Aorta (tissue), 5 donors: ENCODE measurements at places on chromosomes 4 and X. TPM values are rescaled to one million over a fixed set of nuclear protein-coding genes. Genes with fewer than 3 reads are reported as not detected.

DNA sequence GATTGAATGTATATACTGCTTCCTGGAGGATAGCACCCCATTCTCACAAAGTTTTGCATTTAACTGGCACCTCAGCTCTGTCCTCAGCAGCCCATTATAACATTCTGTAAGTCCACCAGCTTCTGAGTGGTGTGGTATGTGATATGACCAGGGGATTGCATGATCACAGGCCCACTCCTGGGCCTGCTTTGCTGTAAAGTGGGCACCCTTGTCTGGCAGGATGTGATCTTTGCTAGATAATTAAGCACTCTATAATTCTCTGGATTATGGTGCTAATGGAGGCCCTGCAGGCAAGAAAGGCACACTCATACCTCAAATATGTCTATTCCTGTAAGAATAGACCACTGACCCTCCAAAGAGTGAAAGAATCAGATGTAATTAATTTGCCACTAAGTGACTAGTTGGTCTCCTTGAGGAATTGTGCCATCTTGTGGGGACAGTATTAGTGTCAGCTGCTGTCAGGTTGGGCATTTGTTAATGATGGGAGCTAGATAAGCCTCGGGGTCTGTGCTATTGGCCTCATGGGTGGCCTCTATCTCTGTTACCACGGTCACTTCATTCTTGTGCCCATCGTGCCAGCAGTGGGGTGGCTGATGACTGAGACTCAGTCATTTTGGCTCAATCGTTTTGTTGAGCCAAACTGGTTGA is 2.2 kb upstream of the CFI start:
- DNase-seq, result no peak

GRCh38 chrX:72382202-72382595 is 76.5 kb upstream of the CITED1 start:
- no peak for DNase-seq

GRCh38 chr4:48742412-48742811 is 37.7 kb downstream of the FRYL start:
- DNase-seq, result no peak

The NWD2 gene
- not detected for total RNA-seq

GRCh38 chr4:74369855-74370254 is 4.9 kb downstream of the EREG start:
- DNase-seq, result no peak

The GABRE gene
- 41.9 TPM for total RNA-seq

DNA sequence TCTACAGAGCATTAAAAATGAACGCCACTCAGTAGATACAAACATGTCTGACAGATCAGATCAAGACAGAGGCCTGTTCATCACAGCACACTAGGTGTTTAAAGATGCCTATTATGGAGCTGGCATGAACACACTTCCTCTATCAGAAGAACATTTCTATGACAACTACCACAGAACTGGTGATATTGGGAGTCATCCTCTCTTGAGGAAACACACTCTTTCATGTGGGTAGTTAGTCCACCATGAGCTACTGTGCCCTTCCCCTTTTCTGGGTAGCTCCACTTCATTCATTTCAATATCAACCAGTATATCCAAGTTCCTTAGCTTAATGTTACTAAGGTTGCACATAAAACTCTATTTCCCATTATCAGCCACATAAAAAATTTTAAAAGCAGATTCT is 46.7 kb downstream of the MAOB start:
- DNase-seq, result no peak

DNA sequence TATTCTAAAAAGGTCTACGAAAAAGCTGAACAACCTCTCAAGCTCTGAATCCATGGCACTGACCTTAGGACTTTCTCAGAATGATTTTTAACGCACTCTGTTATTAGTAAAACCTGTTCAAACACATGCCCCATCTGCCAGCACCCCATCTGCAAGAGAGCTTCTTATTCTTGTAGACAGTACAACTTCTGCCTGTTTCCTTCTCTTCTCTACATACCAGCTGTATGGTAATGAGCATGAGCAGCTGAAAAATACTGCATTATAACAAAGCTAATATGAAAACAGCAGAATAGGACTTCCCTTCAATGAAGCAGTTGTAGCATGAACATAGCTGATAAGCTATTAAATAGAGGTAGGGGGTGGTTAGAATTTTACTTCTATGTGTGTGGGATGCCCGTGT is 167.9 kb downstream of the FBXW7 start:
- DNase-seq, result no peak

GRCh38 chr4:153713866-153714646 is 30.0 kb downstream of the TLR2 start:
- DNase-seq, result no peak

DNA sequence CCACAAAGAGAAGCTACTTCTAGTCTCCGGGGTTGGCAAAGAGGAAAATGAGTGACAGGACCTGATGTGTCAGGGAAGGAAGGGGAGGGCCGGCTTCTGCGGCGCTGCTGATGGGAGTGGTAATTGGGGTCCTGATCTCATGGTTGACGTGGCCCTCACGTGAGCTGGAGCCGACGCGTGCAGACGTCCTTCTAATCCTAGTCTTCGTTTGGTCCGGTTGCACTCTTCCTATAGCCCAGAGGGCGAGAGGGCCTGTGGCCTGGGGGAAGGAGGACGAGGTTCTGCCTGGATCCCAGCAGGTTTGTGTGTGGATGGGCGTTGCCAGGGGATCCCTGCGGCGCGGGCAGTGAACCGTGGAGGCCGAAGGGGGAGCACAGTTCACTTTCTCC is at the start of gene ARMCX1:
Gene ARMCX1, plus strand, starts transcription at position 186 of the 389 bp plus-strand sequence. CDS start 2,384 bp downstream, outside the sequence.
- peak; percentile 88 for DNase-seq

- no peak for DNase-seq
These were observed 303.5 kb downstream of the SPRY1 start for GRCh38 chr4:123699880-123700771.

GRCh38 chrX:25858273-25858880 is 279.8 kb upstream of the MAGEB18 start:
- no peak for DNase-seq

- DNase-seq, result no peak
These were observed 94.9 kb downstream of the TENM3 start for GRCh38 chr4:182338063-182338462.

- DNase-seq, result no peak
These were observed 226.9 kb downstream of the FSTL5 start for GRCh38 chr4:161936625-161937550.

The AFP gene
- total RNA-seq, result 0.99 TPM

The ARMCX1 gene
- total RNA-seq, result 32.9 TPM

The DKK2 gene
- 0.71 TPM for total RNA-seq

DNA sequence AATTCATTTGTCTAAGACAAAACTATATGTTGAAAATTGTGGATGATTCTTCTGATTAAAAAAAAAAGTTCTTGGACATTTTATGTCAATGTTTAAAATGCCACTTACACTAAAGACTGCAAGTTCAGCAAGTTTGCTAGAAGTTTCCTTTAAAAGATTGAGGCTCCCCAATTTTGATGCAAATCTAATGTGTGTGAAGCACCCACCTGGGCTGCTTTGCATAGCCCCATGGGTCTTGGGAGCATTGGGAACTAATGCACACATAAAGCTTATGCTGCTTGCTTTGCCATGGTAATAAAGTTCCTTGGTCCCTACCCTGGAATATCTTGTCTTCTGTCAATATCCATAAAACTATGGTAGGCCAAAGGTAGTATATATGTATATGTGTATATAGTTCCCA is 725.9 kb upstream of the GRID2 start:
- no peak for DNase-seq
